ENCODE measurements at places on chromosomes 1 and 21.

- no peak for DNase-seq
These were observed 25.5 kb downstream of the IL10RB start for GRCh38 chr21:33291686-33292085.

GRCh38 chr21:25080661-25081060 lies 526.6 kb downstream of the MRPL39 start:
- DNase-seq: no peak

GRCh38 chr1:151511636-151512215 lies 539 bp downstream of the CGN start:
- peak; percentile 62 for DNase-seq

- no peak for DNase-seq
These were observed 8.3 kb upstream of the IGSF5 start for GRCh38 chr21:39736716-39737115.

DNA sequence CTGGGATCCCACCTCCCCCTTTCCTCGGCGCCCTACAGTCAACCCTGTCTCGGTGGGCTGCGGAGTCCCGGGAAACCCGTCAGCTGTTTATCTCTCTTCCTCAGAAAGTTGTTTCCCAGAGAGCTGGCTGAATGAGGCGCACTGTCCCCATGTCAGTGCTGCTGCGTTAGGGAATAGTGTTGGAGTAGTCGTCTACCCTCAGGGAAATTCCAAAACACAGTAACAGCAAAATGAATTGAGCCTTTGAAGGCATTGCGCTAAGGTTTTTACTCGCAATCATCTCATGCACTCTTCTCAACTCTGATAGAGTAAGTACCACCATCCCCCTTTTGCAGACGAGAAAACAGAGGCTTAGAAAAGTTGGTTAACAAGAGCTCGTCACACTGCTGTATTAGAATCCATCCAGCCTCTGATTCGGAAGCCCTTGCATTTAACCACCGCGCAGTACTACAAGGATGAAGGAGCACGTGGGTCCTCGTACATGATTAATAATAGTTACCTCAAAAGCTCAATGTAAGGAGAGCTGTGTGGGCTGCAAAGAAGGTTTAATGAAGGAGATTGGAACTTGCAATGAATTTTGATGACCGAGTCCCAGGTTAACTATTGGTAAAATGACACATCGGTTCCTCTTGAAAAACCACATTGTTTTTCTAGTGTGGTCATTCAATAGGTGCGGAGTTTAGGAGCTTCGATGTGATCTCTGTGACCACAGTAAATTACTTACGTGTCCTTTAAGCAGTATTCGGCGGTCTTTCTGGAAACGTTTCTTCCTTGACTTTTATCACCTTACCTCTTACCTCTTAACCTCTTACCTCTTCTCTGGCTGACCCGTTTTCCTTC lies 788 bp upstream of the EDEM3 start:
- DNase-seq: peak; percentile 31

GRCh38 chr1:11143907-11144306 lies 44.2 kb upstream of the EXOSC10 start:
- DNase-seq: no peak

DNA sequence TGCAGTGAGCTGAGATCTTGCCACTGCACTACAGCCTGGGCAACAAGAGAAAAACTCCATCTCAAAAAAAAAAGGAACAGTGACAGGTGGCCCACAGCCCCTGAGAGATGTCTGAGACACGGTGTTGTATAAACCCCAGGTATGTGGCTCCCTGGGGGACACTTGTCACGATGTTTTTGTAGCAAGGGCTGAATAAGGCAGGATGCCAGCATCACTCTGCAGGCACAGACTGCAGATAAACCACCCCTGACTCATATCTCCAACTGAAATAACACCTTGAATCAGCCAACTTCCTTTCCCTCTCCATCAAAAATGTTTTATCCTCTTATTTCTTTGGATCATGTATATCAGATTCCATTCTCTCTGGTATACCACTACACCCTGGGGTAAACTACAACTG lies 52.5 kb downstream of the NMNAT2 start:
- DNase-seq: no peak

GRCh38 chr21:22900490-22900889 lies 1902.3 kb downstream of the NCAM2 start:
- DNase-seq: no peak

DNA sequence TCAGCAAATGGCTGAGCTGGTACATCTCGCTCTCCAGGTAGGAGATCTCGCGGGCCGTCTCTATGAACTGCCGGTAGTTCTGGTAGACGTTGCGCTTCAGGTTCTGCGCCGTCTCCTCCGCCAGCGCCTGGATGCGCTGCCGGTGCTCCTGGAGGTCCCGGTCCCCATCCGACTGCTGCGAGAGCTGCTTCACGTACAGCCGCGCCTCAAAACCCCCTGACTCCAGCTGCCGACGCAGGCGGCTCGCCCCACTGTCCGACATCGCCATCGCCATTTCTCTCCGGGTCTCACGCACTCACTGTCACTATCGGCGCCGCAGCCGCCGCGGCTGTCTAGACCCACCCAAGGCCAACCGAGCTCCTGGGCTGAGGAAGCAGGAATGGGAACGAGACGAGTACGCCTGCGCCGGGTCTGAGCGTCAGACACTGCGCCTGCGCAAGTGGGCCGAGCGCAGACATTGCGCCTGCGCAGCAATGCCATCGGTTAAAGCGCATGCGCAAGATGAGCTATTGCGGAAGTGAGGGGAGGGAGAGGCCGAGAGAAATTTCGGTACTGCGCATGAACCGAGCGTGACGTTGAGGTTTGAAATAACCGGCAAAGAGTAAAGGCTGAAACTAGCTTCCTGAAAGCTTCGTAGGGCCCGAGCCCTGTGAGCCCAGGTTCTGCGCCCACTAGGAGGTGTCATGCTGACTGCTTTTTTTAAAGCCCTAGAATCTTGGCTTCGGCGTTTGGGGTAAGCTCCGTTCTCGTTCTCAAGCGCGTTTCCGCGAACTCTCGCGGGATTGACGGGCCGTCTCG lies at the start of gene EXOC8:
Gene EXOC8, minus strand, starts transcription at position 381 of the 798 bp plus-strand sequence. Its CDS starts 107 bp downstream, at position 274.
- DNase-seq: peak; percentile 91

GRCh38 chr1:36380143-36380619 lies 5.5 kb downstream of the STK40 start:
- DNase-seq: no peak

GRCh38 chr1:84086189-84086588 lies 57.9 kb upstream of the PRKACB start:
- no peak for DNase-seq

DNA sequence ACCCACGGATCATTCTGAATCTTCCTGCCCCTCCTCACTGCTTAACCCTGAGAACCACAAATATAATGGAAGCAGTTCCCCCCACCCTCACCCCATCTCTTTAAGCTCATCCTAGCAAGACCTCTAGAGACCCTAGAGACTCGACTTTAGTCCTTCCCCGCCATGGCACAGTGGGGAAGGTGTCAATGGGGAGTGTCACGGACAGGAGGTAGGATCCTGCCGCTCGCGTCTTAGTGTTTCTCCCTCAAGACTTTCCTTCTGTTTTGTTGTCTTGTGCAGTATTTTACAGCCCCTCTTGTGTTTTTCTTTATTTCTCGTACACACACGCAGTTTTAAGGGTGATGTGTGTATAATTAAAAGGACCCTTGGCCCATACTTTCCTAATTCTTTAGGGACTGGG lies 677 bp upstream of the PMF1 start:
- DNase-seq: no peak

DNA sequence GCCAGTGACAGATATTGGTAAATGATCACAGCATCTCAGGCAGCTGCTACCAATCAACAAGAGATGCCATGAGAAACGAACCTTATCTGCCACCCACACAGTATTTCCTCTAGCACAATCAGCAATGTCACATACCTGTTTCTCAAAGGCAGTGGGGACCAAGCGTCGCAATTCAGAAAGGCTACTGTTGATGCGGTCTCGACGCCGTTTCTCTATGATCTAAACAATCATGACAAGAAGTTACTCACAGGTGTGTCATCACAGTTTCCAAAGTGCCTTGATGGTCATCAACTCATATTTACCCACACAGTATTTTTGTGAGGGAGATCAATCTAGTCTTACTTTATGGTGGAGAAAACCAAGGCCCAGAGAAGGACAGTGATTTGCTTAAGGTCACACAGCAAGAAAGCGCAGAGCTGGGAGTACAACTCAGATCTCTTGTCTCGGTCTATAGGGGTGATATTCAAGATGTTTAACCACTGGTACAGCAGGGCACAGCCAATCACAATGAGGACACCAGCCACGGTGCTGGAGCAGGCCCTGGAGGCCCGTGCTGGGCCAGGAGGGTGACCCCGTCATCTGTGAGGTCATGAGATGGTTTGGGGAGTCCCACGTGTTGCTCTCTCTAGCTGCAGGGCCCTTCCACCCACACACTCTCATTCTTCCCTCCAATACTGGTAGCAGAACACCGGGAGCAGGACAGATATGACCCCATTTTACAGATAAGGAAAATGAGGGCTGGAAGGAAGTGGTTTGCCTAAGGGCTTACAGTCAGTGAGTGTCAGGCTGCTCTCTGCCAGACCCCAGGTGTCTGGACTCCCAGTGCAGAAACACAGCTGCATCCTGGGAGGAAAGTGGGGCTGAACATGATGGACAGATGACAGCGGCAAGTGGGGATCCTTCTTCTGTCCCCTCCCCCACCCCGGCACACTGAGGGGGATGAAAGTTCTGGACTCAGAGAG lies 7.8 kb downstream of the HEYL start:
- DNase-seq: no peak

- DNase-seq: no peak
These were observed 80.0 kb downstream of the CAMK2N1 start for GRCh38 chr1:20405893-20406604.

GRCh38 chr21:35309316-35309715 lies 260.2 kb upstream of the RUNX1 start:
- DNase-seq: no peak

DNA sequence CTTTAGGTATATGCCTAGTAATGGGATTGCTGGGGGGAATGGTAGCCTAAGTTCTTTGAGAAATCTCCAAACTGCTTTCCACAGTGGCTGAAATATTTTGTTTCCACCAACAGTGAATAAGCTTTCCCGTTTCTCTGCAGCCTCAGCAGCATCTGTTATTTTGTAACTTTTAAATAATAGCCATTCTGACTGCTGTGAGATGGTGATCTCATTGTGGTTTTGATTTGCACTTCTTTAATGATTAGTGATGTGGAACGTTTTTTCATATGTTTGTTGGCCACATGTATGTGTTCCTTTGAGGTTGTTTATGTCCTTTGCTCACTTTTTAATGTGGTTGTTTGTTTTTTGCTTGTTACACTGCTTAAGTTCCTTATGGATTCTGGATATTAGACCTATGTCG lies 237.4 kb downstream of the CENPF start:
- no peak for DNase-seq

GRCh38 chr1:215018555-215018954 lies 64.0 kb upstream of the KCNK2 start:
- no peak for DNase-seq

- peak; percentile 54 for DNase-seq
These were observed 765 bp upstream of the BMP8A start for GRCh38 chr1:39490596-39491145.

GRCh38 chr1:36644556-36644955 lies 161.8 kb upstream of the CSF3R start:
- no peak for DNase-seq

DNA sequence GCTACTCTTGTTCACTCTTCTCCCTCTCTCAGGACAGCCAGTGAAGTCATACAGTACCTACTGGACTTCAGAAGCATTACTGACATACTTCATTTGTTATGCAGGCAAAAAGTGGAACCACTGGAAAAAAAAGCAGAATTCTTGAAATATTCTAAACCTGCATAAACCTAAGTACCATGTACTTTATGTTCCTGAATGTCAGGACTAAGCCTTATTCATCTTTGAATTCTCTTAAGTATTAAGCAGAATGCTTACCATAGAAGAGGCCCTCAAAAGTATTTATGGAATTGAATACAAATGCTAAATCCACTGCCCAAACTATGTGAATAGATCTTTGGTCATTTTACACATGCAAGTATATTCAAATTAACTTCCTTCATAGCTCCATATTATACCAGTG lies 7.8 kb downstream of the PSMB2 start:
- DNase-seq: no peak

- no peak for DNase-seq
These were observed 269.8 kb downstream of the S1PR1 start for GRCh38 chr1:101506541-101507164.

DNA sequence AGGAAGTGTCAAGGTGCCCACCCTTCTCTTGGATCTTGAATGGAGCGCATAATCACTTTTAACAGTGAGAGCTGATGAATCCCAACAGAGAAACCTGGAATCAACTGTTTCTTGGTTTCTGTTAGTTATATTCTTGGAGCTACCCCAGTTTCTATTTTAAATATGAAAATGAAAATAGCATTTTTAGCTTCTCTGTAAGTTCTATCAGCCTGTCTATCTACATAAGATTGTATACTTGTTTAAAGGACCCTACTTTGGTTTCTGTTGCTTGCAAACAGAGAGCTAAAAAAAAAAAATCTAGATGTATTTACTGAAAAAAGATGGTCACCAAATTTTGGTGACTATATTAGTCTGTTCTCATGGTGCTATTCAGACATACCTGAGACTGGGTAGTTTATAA lies 670.0 kb downstream of the NCAM2 start:
- no peak for DNase-seq

GRCh38 chr1:229859026-229859425 lies 208.0 kb upstream of the GALNT2 start:
- DNase-seq: no peak

- DNase-seq: no peak
These were observed 11.5 kb upstream of the SLC2A7 start for GRCh38 chr1:9037476-9038337.

DNA sequence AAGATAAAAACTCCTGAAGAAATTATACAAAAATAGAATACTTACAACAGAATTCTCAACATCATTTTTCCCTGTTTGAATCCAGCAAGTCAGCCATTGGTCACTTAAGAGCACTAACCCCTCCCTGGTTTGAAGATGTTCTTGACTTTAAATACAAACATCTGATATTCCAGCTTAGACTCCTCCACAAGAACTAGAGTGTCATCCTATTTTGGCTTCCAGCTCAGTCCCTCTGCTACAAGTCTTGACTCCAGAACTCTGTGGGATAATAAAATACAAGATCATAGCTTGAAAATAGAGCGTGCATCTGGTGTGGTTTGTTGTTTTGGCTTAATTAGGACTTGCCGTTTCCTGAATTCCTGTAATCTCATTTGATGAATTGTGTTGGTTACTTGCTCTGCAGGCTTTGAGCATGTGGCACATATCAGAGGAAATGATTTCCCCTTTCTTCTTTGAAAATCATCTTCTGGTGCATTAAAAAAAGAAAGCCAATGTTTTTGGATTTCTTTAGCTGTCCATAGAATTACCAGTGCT lies 63.7 kb upstream of the DPT start:
- DNase-seq: no peak

DNA sequence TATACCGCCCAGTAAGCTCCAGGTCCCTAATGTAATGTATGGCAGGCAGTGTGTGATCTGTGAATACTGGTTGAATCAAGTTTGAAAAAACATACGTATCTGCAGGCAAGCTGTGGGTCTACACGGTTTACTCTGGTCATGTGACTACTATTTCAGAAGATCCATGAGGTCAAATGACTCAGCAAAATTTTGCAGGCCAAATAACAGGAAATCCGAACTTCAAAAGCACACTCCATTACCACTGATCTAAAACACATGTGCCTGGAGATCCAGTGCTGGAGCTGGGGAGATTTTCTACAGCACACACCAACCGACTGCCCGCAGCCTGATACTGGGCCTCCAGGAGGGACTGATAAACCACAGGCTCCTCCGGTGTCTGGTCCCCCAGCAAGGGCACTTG lies 64.5 kb upstream of the SLC44A3 start:
- DNase-seq: no peak
